ENCODE measurements at places on chromosomes 7 and 10.

GRCh38 chr10:76553263-76554032 lies 1084.2 kb downstream of the KCNMA1 start:
- peaks cover 10% of the 10 kb centered on the region for H3K4me1 ChIP-seq
- no peak overlapping the region for H3K27ac ChIP-seq
- H3K4me3 ChIP-seq: no peak overlapping the region
- no peaks in the 10 kb centered on the region for H3K27me3 ChIP-seq
- no peaks in the 10 kb centered on the region for H3K36me3 ChIP-seq

DNA sequence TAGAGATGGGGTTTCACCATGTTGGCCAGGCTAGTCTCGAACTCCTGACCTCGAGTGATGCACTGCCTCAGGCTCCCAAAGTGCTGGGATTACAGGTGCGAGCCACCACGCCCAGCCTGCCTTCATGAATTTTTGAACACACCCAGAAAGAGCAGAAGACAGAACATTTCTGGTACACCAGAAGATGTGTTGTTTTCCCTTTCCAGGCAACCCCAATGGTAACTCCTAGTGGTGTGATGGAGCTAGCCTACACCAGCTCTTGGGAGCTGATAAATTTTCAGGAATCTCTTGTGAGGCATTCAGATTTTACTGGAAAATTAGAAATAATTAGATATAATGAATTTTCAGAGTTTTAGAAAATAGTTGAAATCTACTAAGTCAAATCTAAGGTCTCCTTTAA lies 904 bp upstream of the CCDC7 start:
- H3K4me3 ChIP-seq: no peak overlapping the region
- no peak for DNase-seq
- no peaks in the 10 kb centered on the region for H3K27me3 ChIP-seq
- H3K27ac ChIP-seq: no peak overlapping the region
- 0 out of 2 replicates have a peak, but pooled peaks cover 5% of the 10 kb centered on the region for H3K4me1 ChIP-seq

DNA sequence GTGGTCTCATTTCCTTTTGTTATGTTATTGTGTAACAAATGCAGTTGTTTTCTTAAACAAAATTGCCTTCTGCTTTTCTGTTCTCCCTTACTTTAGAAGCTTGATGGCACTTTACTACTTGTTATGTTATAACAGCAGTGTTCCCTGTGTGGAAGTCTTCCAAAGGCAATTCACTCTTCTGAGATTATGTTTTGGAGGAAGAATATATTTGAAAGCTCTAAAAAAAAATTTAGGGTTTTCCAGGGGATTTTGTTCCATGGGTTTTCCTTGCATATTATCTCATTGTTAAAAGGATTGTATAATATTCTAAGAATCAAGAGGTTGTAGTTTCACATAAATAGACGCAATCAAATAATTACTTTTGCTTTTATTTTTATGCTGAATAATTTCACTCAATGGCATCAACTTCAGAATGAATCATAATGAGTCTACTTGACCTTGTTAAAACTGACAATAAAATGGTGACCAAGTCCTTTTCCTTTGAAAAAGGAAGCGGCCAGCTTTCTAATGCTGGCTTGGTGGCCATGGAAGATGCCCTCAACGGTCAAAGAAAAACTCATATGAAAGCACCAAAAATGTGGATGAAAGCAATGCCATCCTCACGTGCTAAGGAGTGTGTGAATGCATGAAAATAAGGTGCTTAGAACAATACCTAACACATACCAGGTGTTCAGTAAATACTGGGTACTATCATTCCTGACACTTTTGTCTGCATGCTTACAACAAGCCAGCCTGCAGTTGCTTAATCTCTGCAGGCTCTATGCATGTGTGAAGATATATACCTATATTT lies 92.4 kb upstream of the KLF6 start:
- DNase-seq: no peak
- H3K27ac ChIP-seq: no peak overlapping the region
- H3K4me1 ChIP-seq: peaks cover 31% of the 10 kb centered on the region
- H3K27me3 ChIP-seq: no peaks in the 10 kb centered on the region

- H3K36me3 ChIP-seq: no peaks in the 10 kb centered on the region
- no peak overlapping the region for H3K4me3 ChIP-seq
- H3K4me1 ChIP-seq: 0 out of 2 replicates have a peak, but pooled peaks cover 4% of the 10 kb centered on the region
- H3K27ac ChIP-seq: no peak overlapping the region
Measured at GRCh38 chr10:102791754-102792395, 45.3 kb downstream of the CYP17A1 start.

DNA sequence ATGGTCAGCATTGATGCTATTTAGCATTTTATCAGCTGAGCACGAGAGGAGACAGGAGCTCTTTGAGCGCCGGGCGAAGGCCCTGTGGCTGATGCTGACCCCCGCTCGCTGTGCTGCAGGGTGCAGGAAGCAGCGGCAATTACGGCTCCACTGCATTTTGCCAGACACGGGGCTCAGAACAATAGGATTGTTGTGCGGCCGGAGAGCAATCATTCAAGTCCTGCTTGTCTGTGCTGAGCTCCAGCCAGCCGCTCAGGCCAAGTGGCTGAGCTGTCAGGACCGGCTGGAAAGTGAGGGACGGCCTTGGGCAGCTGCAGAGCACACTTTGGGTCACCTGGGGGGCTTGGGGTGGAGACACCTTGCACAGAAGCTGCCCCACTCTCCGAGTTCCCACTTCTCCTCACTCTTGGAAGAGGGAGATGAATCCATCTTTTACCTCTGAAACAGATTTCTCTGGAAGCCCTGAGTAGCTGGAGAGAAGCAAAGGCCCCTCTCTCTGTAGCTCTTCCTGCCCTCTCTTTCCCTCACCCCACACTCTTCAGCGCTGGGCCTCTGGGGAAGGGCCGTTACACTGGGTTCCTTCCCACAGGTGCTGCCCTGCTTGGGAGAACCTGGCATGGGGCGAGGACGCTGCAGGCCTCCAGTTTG lies 17.3 kb upstream of the ADARB2 start:
- no peak overlapping the region for H3K4me3 ChIP-seq
- no peak for DNase-seq
- H3K27ac ChIP-seq: no peak overlapping the region
- no peaks in the 10 kb centered on the region for H3K36me3 ChIP-seq
- no peaks in the 10 kb centered on the region for H3K27me3 ChIP-seq
